Activated CD8-positive, alpha-beta T cell treated with anti-CD3 and anti-CD28 coated beads for 36 hours (primary cell): ENCODE measurements at places on chromosomes 5 and 9. TPM values are rescaled to one million over a fixed set of nuclear protein-coding genes. Genes with fewer than 3 reads are reported as not detected.

- DNase-seq: no peak
Observed at GRCh38 chr5:59831326-59832010, 62.1 kb downstream of the PDE4D start.

- no peak for DNase-seq
Observed at GRCh38 chr9:70634696-70635095, 220.2 kb upstream of the KLF9 start.

DNA sequence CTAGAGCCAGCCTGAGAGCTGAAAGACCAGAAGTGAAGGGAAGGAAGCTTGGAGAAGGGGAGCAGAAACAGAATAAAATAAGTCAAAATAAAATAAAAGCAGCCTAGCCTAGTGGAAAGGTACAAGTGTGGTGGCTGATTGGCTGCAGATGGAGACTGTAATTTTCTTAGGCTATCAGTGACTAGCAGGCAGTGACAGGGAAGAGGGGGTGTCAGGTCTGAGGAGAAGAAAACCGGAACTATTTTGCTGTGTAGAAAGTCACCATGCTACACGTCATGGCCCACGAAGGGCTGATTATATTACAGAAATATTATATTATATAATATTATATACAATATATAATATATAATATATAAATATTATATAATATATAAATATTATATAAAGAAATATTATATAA, 98.1 kb upstream of the TAF11L2 start:
- no peak for DNase-seq

DNA sequence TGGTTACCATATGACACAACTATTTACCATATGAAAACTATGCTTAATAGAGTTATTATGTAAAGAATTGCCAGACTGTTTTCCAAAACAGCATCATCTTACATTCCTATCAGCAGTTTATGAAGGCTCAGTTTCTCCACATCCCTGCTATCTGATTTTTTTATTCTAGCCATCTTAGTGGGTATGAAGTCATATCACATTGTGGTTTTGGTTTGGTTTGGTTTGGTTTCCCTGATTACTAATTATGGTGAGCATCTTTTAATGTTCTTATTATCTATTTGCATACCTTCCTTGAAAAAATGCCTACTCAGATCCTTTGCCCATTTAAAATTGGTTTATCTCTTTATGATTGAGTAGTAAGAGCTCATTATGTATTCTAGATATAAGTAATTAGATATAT, 199.4 kb upstream of the NFIL3 start:
- DNase-seq: no peak

The PCDHA9 gene
- not detected for total RNA-seq
